Activated CD8-positive, alpha-beta memory T cell treated with anti-CD3 and anti-CD28 coated beads, Interleukin-2, amount 10 ng/mL, durations not matched to agents 7 days and 5 days (primary cell): ENCODE measurements at places on chromosomes 2 and 18. TPM values are rescaled to one million over a fixed set of nuclear protein-coding genes. Genes with fewer than 3 reads are reported as not detected.
A peak's percentile ranks its signal among the peaks of the same experiment; 100 is the strongest.

DNA sequence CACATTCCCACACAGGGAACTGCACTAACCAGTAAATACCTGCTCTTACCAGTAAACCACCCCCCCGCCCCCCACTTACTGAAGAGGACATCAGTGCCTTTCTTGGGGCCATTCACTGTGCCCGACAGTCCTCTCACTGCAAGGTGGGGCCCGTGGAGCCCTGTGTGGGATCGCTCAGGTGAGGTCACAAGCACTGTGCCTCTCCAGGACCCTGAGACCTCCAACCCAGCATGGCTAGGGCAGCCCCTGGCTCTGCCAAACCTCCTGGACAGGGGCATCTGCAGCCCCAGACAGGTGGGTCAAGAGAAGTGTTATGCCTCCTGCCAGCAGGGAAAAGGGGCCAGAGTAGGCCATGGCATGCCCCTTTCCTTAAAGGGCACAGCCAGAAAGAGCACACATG is 6.7 kb upstream of the NEURL3 start:
- no peak for DNase-seq

DNA sequence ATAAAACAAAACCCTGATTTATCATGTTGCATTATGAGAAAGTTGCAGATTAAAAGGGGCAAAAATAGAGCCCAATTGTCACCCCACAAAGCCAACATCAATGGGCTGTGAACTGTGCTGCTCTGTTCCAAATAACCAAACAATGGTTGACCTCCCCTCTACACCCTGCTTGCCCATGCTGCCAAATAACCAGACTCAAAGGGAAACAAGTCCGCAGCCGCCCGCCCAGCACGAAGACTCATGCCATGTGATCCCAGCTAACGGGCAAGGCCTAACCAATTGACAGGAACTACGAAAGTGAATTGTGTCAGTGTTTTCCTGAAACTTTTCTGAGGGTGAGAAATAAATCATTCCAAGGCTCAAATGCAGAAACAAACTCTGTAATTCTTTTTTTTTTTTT is 97.9 kb upstream of the RIOK3 start:
- no peak for DNase-seq

GRCh38 chr2:5520463-5520972 is 171.7 kb upstream of the SOX11 start:
- no peak for DNase-seq

- no peak for DNase-seq
Measured at GRCh38 chr2:108385411-108386071, 7.8 kb downstream of the SULT1C4 start.

CHRND gene
- not detected for total RNA-seq

DYNAP gene
- total RNA-seq = not detected

CYS1 gene
- total RNA-seq = 0.75 TPM

SPATA3 gene
- 1.2 TPM for total RNA-seq

GRCh38 chr2:152355409-152355831 is 20.4 kb downstream of the FMNL2 start:
- no peak for DNase-seq

GRCh38 chr18:35409911-35410310 is 32.8 kb upstream of the ZNF396 start:
- no peak for DNase-seq

HOXD12 gene
- total RNA-seq = not detected

- no peak for DNase-seq
Measured at GRCh38 chr2:122750808-122751207, 995.4 kb downstream of the TSN start.

RAB11FIP5 gene
- 1.1 TPM for total RNA-seq

DNA sequence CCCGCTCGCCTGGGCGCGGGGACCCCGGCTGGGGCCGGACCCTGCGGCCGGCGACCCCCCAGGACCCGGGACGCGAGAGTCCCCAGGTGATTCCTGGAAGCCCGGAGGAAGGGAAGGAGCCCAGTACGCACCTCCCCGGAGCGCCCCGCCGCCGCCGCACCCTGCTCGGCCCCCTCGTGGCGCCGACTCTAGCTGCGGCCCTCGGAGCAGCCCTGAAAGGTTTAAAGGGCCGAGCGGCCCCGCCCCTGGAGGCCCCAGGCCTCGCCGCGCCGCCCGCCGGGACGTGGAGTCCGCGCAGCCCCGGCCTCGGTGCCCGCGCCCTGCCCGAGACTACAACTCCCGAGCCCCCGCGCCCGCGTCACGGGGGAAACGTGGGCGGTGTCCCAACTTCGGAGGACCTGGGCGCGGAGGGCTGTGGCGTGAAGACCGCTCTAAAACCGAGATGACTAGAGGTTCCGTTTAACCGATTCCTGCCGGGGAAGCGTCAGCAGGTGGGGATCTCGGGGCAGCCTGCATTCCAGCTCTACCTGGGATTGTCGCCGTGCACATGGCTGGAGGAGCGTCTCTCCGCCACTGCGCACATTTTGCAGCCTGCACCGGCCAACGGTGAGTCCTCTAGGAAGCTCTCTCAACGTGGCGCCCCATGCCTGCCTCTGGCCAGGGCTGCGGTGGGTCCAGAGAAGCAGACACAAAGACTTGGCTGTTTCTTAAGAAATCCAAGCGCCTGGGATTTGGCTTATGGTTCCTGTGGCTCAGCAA is at the start of gene TMEM150A:
TMEM150A (minus strand) TSS at position 223 of the 759 bp plus-strand sequence. CDS start 750 bp downstream, outside the sequence.
- DNase-seq = peak; percentile 88

DNA sequence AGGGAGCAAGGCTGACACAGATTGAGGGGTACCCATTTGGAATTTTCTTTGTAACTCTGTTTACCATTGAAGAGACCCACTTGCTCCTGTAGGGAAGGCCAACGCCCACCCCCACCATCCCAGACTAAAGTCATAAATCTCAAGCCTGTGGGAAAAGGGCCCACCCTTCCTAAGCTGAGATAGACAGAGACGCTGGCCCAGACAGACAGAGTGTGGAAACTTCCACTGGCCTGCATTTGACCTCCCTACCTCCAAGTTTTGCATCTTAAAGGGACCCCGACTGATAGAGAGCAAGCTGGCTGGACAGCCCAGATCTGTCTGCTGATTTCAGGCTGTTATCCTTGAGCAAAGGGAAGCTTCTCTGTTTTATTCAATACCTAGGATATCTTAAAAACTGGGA is 48.2 kb upstream of the SLC14A2 start:
- no peak for DNase-seq

GRCh38 chr2:63675026-63675425 is 86.3 kb downstream of the MDH1 start:
- DNase-seq = no peak

- DNase-seq = peak; percentile 34
Measured at GRCh38 chr2:237715459-237715947, 83.1 kb upstream of the RBM44 start.

- DNase-seq = no peak
Measured at GRCh38 chr18:41395695-41396094, 559.3 kb upstream of the PIK3C3 start.

- DNase-seq = no peak
Measured at GRCh38 chr2:1947316-1947715, 203.0 kb upstream of the PXDN start.

DNA sequence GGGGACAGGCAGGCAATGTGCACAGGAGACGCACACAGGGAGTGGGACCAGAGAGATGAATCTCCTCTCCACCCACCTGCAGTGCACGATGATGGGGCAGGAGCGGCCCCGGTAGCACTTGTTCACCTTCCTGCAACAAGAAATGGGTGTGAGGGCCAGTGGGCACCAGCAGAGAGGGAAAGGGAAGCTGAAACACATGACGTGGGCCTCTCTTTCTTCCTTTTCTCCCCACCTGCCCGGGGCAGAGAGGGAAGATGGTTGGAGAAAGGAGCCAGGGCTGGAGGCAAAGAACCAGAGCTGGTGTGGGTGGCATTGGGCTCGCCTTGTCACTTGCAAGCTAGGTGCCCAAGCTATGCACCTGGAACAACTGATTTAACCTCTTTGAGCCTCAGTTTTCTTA is 12.2 kb downstream of the DNAJB2 start:
- DNase-seq = no peak

DNA sequence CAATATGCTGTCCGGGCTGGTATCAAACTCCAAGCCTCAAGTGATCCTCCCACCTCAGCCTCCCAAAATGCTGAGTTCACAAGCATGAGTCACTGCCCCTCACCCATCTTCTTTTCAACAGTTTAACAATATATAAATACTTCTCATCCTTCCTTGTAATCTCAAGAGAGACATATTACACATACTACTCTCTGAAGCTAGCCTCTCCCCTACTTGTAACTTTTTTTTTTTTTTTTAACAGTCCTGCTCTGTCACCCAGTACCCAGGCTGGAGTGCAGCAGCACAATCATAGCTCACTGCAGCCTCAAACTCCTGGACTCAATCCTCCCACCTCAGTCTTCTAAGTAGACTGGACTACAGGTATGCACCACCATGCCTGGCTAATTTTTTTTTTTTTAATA is 5.7 kb downstream of the GFPT1 start:
- no peak for DNase-seq

GRCh38 chr2:168192839-168193616 is 54.4 kb downstream of the STK39 start:
- DNase-seq = peak; percentile 67

- DNase-seq = peak; percentile 81
Measured at GRCh38 chr2:43293744-43294695, 67.6 kb upstream of the ZFP36L2 start.

ZNF396 gene
- total RNA-seq = 0.70 TPM

DNA sequence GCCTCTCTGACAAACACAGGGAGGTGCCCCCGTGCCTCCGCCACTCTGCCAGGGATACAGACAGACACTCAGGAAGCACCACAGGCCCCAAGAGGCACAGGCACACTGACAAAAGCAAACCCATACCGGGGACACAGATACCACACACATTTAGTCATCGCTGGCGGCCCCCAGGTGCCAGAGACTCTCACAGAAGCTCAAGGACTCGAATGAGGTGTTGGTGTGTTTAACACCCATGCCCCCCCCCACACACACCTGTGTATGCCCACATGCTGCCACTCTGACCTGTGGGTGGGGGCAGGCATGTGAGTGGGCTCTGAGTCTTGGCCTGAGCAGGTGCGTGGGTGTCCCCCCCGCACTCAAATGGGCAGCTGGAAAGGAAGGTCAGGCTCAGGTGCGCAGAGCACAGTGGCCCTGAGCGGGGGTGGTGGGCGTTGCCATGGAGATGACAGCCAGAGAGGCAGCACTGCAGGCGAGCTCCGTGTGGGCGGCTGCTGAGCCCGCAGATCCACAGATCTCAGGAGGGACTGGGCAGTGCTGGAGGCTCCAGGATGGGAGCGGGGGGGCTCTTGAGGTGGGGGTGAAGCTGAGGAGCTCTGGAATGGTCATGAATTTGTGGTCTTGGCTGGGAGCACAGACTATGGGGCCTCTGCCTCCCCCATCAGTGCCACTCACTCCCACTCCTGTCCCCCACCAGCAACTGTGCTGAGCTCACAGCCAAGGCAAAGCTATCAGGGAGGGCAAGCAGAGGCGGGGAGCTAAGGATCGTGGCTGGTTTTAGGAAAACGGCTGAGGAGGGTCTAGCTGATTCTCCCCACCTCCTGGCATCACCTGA is 73.9 kb upstream of the TAF1B start:
- DNase-seq = no peak

- no peak for DNase-seq
Measured at GRCh38 chr2:212536817-212537725, 1.5 kb downstream of the ERBB4 start.

SUPT7L gene
- 34.8 TPM for total RNA-seq

DNA sequence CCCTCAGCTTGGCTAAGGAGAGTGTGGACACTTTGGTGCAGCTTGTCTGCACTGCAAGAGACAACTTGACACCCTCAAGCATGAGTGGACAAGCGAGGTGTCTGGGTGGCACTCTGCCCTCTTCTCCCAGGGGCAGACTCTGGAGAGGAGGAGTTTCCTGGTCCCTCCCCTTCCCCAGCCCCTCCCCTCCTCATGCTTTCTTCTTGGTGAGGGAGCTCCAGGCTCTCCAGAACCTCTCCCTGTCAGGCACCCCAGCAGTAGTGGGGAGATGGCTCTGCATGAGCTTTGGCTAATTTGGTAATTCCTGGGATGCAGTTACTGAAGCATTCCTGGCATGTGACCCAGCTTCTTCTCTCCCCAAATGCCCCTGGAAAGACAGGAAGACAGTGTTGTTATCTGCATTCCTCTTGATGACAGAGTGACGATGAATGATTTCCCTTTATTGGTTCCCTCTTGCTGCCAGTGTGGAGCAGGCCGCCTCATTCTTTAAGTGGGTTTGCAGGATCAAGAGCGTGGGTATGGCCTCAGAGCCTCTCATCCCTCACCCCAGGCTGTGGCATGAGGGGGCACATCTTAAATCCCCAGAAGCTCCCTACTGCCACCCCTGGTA is 89.2 kb downstream of the STPG4 start:
- DNase-seq = no peak

GRCh38 chr18:35163014-35163539 is 77.8 kb upstream of the ZNF397 start:
- no peak for DNase-seq

DNA sequence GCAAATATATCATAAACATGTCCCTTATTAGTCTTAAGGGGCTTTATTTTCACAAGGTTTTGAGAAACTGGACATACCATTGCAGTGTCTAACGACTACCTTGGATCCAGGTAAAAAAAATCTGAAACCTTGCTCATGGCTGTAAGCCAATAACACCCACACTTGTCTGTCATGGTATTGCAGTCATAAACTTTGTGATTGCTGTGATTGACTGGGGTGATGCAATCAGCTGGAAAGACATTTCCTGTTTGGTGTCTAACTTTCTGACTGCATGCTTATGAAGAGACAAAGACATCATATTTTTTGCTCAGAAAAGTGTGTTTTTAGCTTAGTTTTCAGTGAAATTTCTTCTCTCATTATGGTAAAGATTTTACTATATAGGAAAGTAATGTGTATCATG is 635.0 kb downstream of the TSN start:
- DNase-seq = no peak

RAB6C gene
- 0.18 TPM for total RNA-seq

- DNase-seq = no peak
Measured at GRCh38 chr18:34998661-34999060, 42.6 kb upstream of the MAPRE2 start.

PLEKHM3 gene
- total RNA-seq = 5.1 TPM

- DNase-seq = peak; percentile 33
Measured at GRCh38 chr2:91477731-91478672, 2786.5 kb downstream of the RPIA start.

UGT1A10 gene
- total RNA-seq = not detected

DNA sequence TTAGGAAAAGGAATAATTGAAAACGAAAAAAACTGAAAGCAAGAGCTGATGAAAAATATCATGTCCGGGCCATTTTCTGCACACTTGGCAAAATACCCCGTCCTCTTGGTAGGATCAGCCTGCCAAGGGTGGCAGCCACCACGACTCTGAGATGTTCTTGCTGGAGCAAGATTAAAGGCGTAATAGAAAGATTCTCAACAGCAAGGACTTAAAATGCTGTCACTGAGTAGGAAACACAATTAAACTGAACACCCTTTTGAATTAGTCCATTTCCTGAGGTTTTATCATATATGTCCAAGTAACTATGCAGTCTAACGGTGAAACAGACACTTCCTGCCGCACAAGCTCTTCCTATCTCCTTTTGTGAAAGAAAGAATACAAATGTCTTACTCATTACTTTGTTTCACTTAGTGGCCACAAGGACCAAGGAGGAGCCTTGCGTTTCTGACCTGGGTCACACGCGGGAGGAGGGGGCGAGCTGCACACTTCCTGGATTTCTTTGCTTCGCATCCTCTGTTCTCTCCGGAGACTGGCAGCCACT is 222.7 kb downstream of the PIEZO2 start:
- no peak for DNase-seq

GRCh38 chr2:207264310-207264709 is 98.6 kb upstream of the KLF7 start:
- DNase-seq = no peak

GRCh38 chr2:24613154-24613814 is 122.2 kb downstream of the NCOA1 start:
- DNase-seq = peak; percentile 70
